ENCODE measurements at places on chromosomes 12 and 14. TPM values are rescaled to one million over a fixed set of nuclear protein-coding genes. Genes with fewer than 3 reads are reported as not detected.

GRCh38 chr14:20751963-20752562 is 6.4 kb downstream of the EDDM3A start:
- no peaks in the 10 kb centered on the region for H3K4me1 ChIP-seq
- no peaks in the 10 kb centered on the region for H3K36me3 ChIP-seq
- no peak overlapping the region for H3K27ac ChIP-seq
- no peak for DNase-seq
- H3K27me3 ChIP-seq = no peaks in the 10 kb centered on the region

GRCh38 chr14:94581127-94581999 is at the start of gene SERPINA5:
Gene SERPINA5 (plus strand): TSS chr14:94581426. CDS start chr14:94587363, 5,937 bp downstream.
- H3K4me3 ChIP-seq = no peak within 1 kb of the TSS
- DNase-seq = peak; percentile 70
- no peaks in the 10 kb centered on the region for H3K36me3 ChIP-seq
- no peak within 1 kb of the TSS for H3K27ac ChIP-seq

Gene TSPAN9
- 103 TPM for total RNA-seq

Gene PLEKHG7
- not detected for total RNA-seq

Gene CIROP
- total RNA-seq = not detected

Gene PPM1H
- 5.0 TPM for total RNA-seq

All from right atrium auricular region (tissue), 2 donors.